Adrenal gland (tissue), 19 donors: ENCODE measurements at places on chromosomes 5 and 9. TPM values are rescaled to one million over a fixed set of nuclear protein-coding genes. Genes with fewer than 3 reads are reported as not detected.

Gene ANKRD34B
- not detected for total RNA-seq

Gene HSPB3
- not detected for total RNA-seq

Gene SLIT3
- 29.9 TPM for total RNA-seq

Gene PFN3
- not detected for total RNA-seq

Gene ALDH1A1
- 218 TPM for total RNA-seq

Gene SLC4A9
- total RNA-seq, result not detected

Gene IL5
- total RNA-seq, result not detected

Gene AGXT2
- total RNA-seq, result not detected

Gene SHISAL2B
- total RNA-seq, result not detected

DNA sequence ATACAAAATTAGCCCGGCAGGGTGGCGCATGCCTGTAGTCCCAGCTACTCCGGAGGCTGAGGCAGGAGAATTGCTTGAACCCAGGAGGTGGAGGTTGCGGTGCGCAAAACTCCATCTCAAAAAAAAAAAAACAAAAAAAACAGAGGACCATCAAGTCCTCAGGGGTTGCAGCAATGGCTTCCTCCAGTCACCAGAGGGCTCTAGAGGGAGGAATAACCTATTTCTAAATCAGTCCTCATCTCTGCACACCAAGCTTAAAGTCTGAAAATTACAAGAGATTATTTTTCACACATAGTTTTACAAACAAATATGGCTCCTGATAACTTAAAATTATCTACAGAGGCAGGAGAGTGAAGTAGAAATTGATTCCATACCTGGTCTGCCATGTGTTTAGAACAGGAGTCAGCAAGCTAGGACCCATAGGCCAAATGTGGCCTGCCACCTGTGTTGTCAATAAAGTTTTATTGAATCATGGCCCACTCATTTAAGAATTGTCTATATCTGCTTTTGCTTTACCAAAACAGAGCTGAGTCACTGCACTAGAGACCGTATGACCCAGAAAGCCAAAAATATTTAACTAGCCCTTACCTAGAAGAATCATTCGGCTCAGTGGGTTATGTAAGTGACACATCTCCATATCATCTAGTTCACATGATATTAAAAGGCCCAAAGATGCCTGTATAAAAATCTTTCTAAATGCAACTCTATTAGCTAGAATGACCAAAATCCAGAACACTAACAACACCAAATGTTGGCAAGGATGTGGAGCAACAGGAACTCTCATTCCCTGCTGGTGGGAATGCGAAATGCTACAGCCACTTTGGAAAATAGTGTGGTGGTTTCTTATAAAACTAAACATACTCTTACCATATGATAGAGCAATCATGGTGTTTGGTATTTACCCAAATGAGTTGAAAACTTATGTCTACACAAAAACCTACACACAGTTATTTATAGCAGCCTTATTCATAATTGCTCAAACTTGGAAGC, 207.7 kb downstream of the FRMD3 start:
- no peak for DNase-seq

DNA sequence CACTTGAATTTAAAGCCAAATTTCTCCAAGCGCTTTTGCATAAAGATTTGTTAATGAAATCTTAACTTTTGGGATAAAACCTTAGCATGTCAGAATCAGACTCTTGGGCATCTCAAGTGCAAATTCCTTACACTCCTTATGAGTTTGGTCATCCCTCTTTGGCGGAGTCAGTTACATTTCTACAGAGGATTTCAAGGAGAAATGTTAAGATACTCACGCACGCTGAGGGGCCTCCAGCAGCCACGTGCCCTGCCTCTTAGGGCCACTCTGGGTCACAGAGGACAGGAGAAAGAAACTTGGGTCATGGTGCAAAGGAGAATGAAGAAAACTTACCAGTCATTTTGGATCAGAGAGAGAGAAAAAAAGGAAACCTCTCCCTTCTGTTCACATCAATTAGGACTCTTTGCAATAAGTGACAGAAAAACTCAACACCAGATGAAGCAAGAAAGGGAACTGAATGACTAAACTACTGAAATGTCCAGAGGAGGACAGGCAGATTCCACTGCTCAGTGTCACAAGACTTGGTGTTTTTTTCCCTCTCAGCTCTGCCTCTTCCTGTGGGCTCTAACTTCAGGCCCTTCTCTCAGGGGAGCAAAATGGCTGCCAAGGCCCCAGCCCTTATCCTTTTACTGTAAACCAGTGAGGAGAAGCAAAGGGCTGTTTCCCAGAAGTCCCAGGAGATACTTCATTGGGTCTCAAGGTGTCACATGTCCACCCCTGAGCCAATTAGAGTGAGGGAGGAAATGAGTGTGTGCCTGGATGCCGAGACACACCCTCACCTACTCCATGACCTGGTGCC, 63.3 kb upstream of the NFIL3 start:
- DNase-seq, result no peak

DNA sequence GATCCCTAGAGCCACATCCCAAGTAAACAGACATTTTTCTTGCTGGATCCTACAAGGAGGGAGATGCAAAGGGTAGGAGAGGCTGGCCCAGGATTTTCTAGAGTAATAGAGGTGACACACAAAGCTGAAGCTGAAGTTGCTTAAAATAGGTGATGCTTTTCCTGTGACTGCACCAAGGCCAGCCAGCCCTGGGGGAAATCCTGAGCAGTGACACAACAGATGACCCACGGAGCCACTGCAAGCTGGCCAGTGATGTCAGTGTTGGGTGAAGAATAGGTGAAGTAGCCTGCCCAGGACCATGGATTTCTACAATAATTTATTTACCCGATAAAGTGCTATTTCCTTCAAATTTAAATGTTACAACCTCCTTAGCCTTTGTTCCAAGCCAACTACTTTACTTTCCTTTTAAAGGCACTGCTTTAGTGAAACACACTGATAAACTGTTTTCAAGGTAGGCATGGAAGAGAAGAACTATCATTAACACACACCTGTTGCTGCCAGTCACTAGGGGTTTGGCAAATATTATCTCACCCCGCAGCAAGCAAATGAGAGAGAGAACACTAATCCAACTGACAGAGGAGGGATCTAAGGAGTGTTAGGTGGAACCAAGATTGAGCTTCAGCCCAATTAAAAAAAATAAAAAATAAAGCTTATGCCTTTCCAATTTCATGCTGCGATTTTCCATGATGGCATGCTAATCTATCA, 123.5 kb downstream of the CTNND2 start:
- no peak for DNase-seq

DNA sequence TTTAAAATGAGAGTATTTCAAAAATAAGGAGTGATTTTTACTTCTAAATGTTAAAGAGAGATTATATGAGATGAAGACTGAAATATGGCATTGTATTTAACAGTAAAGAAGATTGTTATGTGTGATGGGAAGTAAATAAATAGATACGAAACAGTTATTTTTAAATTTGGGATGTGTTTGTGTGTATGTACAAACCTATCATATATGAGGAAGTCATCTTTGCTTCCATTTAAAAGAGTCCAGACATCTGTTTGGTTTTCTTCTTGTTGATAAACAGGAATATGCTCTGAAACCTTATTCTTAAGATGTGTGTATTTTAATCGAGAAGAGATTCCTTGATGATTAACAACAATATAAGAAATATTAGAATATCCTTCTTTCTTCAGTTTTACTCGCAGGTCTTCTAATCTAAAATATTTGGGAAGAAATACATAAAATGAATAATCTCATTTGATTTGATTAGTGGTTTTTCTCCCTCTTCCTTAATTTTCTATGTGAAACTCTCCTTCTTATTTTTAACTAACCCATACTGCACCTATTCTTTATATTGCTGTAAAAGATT, 4.9 kb downstream of the SELENOP start:
- no peak for DNase-seq

DNA sequence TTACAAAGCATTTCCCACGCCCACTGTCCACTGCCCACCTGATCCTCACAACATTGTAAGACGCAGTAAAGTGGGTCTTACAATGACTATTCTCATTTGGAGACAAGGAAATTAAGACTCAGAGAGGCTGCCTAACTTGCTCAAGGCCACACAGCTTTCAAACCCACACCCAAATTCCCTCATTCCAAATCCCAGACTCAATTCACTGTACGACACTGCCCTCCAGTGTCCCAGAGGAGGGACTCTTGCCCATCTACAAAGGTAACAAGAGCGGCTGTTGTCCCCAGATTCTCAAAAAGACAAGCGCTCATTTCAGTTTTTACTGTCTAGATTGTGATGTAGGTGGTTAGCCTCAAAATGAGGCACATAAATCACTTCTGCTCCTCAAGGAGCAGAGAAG, 184.6 kb downstream of the ACTL7B start:
- DNase-seq, result no peak

GRCh38 chr5:93929131-93929530, 187.7 kb upstream of the POU5F2 start:
- no peak for DNase-seq

GRCh38 chr5:60929024-60929423, 15.8 kb downstream of the ERCC8 start:
- DNase-seq, result no peak

- no peak for DNase-seq
Observed at GRCh38 chr9:109901201-109901600, 121.2 kb downstream of the PALM2AKAP2 start.

- no peak for DNase-seq
Observed at GRCh38 chr5:149913436-149914419, 30.9 kb downstream of the PDE6A start.

- no peak for DNase-seq
Observed at GRCh38 chr9:102178811-102179210, 440.4 kb upstream of the GRIN3A start.

DNA sequence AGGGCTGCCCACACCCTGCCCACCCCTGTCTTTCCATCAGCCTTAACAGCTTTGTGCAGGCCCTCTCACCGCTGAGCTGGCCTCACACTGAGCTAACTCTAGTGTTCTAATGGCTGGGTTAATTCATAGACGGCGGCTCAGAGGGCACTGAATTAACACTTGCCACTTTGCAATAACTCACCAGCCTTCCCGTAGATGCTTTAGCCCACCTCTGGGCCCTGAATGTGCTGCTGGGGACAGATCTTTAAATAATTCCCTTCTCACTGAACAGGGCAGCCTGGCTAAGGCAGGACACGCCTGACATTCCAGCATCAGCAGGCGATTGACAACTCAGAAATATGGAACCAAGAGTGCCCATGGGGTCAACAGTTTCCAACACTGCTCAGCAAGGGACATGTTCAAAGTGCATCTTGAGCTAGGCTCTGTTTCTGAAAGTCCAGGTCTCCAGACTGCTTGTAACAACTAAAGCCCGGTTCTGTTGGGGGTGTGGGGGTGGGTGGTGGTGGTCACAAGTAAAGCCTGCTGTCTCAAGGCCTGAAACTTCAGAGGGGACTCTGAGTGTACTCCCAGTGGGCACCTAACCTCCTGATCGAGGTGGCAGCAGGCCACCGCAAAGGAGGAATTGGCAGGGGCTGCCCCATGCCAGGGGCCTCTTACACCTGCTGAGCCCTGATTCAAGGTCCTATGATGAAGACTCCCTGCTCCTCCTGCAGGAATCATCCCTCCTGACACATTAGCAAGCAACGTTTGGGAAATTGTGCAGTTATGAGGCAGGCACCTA, 248.3 kb downstream of the FSTL4 start:
- DNase-seq, result no peak

DNA sequence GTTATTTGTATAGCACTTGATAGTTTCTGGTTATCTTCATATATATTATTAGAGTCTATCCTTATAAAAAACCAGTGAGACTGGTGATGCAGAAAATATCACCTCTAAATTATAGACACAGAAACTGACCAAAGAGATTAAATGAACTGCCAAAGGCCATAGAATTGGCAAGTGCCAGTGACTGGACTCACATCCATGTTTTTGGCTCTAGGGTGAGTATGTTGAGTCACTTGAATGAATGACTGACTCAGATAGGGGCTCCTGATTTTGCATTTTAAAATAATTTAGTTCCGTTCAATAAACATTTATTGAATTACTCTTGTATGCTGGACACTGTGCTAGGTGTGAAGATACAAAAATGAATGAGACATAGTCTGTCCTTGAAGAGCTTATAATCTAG, 70.7 kb downstream of the NR2F1 start:
- no peak for DNase-seq

DNA sequence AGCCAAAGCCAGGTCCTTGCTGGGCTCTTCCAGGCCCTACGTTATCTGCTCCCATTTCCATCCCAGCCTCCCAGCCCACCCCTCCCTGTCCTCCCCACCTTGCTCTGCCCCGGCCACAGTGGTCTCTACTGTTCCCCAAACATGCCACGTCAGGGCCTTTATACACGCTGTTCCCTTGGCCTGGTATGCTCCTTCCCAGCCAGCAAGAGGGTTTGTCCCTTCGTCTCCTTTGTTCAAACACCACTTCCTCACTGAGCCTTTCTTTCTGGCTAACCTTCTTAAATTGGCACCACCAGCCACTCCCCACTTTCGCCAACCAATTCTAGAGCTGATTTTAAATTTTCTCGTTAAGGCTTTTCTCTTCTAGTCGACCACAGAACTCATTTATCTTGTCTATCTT, 9.8 kb downstream of the SH2D3C start:
- DNase-seq, result no peak

GRCh38 chr5:107474716-107475489, 195.8 kb downstream of the EFNA5 start:
- no peak for DNase-seq

GRCh38 chr5:93100428-93100827, 480.6 kb downstream of the NR2F1-AS1 start:
- no peak for DNase-seq

GRCh38 chr5:175690586-175690985, 32.7 kb downstream of the HRH2 start:
- no peak for DNase-seq
